ENCODE measurements at places on chromosomes 2 and 18. TPM values are rescaled to one million over a fixed set of nuclear protein-coding genes. Genes with fewer than 3 reads are reported as not detected.

Gene STARD6
- not detected for total RNA-seq

Gene MALT1
- total RNA-seq, result 36.9 TPM

Gene CLHC1
- total RNA-seq, result 14.6 TPM

Gene ATP5F1A
- 357 TPM for total RNA-seq

Gene TUBA4B
- total RNA-seq, result not detected

Gene PARD3B
- total RNA-seq, result 1.7 TPM

Gene DPYSL5
- not detected for total RNA-seq

Gene LGALSL
- 0.73 TPM for total RNA-seq

Gene PMAIP1
- 24.1 TPM for total RNA-seq

Gene CPS1
- 1.0 TPM for total RNA-seq

Gene PTPRM
- total RNA-seq, result 6.9 TPM

Gene ARL4C
- total RNA-seq, result 264 TPM

Gene PIEZO2
- total RNA-seq, result not detected

Gene LOXHD1
- total RNA-seq, result not detected
